ENCODE measurements at places on chromosomes 11 and 22.

DNA sequence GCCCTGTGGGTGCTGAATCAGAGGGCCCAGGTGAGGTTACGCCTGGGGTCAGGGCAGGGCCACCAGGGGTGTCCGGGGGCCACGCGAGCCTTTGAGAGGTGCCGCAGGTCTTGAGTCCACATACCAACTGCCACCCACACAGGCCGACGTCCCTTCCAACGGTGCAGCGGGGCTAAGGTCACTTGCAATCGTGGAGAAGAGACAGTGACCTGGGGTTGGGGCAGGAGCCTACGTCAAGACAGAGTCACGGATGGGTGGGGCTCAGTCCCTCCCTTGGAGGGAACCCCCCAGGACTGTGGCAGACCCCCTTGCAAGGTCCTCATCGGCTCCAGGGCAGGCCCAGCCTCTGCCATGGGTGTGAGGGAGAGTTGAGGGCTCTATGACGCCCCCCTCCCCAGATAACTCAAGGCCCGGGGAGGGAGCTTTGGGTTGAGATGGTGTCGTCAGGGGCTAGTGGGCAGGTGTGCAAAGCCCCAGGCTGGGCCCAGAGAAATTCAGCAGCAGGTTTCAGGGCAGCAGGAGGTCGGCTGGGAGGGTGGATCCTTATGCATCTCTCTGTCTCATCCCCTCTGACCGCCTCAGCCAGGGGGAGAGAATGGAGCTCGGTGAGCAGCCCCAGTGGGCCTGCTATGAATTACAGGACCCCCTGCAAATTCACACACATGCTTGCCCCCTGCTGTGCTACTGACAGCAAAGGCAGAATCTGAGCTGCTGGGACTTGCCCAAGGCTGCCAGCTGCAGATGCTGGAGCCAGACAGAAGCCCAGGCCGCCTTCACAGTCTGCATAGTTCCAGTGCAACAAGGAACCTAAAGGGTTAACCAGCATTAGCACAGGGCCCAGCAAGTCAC, 60.0 kb downstream of the MYEOV start:
- no peak for DNase-seq

GRCh38 chr11:289398-289711, 429 bp downstream of the PGGHG start:
- DNase-seq, result peak; percentile 40

DNA sequence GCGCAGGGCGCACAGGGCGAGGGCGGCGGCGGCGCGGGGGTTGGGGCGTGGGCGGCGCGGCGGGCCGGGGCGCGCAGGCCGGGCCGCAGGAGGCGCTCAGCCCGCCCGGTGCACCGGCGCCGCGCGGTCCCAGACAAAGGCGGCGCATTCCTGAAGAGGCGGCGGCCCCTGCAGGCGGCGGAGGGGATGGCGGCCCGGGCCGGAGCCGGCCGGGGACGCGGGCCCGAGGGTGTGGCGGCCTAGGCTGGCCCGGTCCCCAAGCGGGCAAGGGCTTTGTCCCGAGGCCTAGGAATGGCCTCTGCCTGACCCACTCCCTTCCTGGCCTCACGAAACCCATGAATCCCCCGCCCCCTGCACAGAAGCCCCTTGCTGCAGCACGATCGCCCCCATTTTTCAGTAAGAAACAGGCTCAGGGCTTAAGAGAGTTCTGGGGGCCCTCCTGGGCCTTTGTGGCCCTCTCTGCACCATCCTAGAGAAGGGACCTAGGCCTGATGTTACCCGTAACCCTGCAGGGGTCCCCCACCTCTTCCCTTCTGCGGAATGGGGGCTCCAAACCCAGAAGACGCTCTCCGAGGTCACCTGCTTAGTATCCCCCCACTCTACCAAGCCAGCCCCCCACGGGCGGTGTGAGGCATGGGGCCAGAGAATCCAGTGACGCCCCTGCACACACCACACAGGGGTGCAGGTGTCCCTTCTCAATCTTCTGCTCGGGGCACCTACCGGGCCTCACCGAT, at the start of gene RTN4R:
Gene RTN4R (minus strand): TSS at position 40 of the 734 bp plus-strand sequence. CDS start 226 bp downstream, outside the sequence.
- peak; percentile 17 for DNase-seq

- no peak for DNase-seq
Measured at GRCh38 chr11:3375552-3375951, 3.4 kb downstream of the ZNF195 start.

GRCh38 chr11:16861862-16862261, 123.4 kb downstream of the C11orf58 start:
- no peak for DNase-seq

DNA sequence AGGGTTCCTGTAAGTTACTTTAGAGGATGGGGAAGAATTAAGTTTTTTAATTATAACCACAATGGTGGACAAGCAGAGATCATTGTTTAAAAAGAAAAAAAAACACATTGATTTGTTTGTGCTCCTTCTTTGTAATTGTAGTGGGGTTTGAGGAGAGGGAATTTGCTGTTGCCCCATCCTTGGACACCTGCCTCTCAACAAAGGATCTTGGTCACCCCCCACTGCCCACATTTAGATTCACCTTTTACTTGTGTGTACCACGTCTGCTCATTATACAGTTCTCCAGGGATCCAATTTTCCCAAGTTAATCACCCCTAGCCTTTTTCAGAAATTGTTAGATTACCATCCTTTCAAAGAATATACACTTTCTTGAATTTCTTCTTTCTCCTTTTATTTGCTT, 53.0 kb downstream of the DNAJC24 start:
- no peak for DNase-seq

GRCh38 chr11:126202646-126203359, 8.6 kb downstream of the RPUSD4 start:
- no peak for DNase-seq

DNA sequence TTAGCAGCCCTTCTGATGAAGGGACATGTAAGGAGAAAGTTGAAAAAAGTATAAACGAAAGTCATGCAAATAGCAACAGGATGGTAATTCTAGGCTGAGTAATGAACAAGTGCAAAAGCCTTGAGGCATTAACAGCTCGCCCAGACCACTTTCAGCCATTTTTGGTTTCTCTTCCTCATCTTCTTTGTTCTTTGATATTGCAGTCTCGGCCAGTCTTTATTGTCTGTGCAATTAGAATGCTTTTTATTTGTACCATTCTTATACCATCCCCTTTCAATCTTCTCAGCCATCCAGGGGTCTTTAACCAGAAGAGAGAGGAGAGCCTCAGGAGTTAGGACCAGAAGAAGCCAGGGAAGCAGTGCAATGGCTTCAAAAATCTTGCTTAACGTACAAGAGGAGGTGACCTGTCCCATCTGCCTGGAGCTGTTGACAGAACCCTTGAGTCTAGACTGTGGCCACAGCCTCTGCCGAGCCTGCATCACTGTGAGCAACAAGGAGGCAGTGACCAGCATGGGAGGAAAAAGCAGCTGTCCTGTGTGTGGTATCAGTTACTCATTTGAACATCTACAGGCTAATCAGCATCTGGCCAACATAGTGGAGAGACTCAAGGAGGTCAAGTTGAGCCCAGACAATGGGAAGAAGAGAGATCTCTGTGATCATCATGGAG, 7.3 kb downstream of the TRIM34 start:
- no peak for DNase-seq

DNA sequence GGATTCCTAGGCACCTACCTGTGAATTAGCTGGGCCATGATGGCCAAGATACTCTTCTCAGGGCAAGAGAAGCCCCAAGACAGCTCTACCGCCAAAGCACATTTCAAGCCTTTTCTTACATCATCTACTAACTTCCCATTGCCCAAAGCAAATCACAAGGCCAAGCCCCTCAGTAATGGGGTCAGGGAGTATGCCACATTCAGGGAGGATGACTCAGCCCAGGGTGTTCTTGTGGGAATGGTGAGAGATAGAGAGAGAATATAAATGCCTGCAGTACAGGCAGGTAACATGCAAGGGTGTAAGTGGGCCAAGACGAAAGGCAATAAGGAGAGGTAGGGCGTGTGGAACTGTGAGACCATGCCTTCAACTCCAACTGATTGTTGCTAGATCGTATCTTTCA, 162.5 kb upstream of the ISX start:
- no peak for DNase-seq

- DNase-seq, result no peak
Measured at GRCh38 chr11:115469361-115469760, 34.9 kb downstream of the CADM1 start.

DNA sequence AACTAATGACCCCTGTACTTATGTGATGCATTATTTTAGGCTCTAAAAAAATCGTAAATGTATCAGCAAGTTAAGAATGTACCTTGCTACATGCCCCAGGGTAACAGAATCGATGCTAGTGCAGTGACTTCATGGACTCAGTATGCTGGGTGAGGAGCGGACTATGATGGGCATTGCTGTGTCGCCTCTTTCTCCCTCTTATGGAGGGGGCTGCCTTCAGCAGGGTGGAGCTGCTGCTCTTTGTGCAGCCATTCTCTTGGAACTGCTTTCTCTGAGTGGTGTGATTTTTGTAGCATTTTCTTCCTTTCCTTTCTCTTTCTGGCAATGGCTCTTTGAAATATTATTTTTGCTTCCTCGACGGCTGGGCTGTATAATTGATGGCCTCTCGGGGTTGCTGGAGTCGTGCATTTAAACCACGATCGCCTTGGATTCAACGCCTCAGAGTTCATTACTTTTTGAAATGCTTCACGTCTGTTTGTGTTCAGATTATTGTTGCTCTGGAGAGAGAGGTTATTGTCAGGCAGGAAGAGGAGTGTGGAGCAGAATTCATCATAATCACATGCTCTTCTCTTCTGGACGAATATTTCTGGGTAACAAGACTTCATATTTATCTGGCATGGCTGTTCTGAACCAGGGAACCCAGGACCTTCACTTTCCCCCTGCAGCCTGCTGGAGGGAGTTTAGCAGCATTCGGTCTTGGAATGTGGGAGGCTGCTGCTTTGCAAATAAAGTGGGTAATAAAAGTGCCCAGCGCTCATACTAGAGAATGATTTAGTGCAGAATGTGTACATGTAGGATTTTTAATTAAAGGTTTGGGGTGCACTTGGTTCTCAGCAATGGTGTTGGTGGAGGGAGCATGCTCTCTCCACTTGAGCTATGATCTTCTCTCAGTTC, 804.2 kb downstream of the NTM start:
- no peak for DNase-seq

GRCh38 chr22:26663374-26663923, 6.1 kb downstream of the MIAT start:
- no peak for DNase-seq

- DNase-seq, result no peak
Measured at GRCh38 chr22:48498526-48499331, 1328.9 kb downstream of the BRD1 start.

- no peak for DNase-seq
Measured at GRCh38 chr11:27783701-27784355, 83.6 kb upstream of the BDNF start.

GRCh38 chr22:24894220-24894975, 52.1 kb downstream of the LHFPL7 start:
- DNase-seq, result no peak

GRCh38 chr11:11662578-11662977, 40.8 kb upstream of the GALNT18 start:
- DNase-seq, result no peak

- no peak for DNase-seq
Measured at GRCh38 chr11:35651263-35651662, 11.3 kb upstream of the TRIM44 start.

DNA sequence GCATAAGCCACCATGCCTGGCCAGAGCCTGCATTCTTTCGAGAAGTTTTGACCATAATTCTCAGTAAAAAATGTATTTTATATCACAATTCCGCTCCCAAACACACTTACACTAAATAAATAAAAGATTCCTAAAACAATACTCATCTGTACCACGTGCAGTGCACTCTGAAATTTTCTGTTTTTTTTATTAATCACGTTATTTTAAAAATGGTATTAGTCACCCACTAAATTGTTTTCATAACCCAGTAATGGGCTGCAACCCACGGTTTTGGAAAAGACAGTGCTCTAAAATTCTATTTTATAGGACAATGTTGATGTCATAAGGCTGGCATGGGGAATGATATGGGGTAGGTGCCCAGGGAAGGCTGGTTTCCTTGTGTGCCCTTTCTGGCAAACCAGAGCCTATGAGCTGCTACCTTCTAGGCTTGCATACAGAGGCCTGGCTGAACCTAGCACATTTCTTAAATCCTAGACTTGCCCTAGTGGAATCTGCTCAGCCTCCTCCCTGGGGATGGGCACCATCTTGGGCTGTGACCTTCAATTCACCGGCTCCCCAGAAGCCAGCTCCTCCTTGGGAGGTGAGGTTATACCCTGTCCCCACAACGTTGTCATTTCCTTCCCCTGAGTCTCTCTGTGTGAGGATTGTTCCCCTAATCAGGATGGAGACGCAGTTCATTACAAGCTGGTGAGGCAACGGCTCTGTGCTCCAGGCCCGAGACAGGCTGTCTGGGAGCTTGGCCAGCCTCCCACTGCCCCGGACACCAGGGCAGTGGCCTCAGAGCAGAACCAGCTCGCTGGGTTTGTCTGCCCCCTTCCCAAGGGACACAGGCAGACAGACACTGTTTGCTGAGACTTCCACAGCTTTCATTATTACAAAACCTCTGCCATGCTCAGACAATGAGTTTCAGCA, 116.5 kb upstream of the NAV2 start:
- DNase-seq, result no peak

GRCh38 chr22:30326255-30326705, 461 bp downstream of the TBC1D10A start:
- DNase-seq, result no peak
